Activated effector memory CD4-positive, alpha-beta T cell treated with anti-CD3 and anti-CD28 coated beads, Interleukin-2, amount 50 U/mL, for 16 hours (primary cell): ENCODE measurements at places on chromosomes 2 and 18.

DNA sequence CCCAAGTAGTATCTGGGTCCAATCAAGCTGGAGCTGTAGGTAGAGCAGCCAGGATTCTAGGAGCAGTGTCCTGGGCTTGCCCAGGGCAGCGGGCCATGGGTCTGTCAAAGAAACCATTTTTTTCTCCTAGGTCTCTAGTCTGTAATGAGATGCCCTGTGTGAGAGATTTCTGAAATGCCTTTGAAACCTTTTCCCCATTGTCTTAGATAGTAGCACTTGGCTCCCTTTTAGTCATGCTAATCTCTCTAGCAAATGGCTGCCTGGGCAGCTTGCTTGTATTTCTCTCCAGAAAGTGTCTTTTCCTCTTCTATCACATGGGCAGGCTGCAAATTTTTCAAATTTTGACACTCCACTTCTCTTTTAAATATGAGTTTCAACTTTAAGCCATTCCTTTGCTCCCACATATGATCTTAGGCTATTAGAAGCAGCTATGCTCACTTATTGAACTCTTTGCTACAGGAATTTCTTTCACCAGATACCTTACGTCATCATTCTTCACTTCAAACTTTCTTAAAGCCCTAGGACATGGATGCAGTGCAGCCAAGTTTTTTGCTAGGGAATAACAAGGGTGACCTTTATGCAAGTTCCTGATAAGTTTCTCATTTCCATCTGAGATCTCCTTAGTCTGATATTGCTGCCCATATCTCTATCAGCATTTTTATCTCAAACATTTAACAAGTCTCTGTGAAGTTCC, 890.2 kb upstream of the VRK2 start:
- DNase-seq: no peak

DNA sequence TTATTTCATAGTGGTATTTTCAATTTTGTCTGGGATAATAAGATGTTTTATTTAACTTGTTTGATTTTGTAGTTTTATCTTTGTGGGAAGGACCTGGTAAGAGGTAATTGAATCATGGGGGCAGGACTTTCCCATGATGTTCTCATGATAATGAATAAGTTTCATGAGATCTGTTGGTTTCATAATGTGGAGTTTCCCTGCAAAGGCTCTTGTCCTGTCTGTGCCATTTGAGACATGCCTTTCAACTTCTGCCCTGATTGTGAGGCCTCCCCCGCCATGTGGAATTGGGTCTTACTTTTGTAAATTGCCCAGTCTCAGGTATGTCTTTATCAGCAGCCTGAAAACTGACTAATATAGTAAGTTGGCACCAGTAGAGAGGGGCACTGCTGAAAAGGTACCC, 77.8 kb upstream of the ARHGAP15 start:
- no peak for DNase-seq

DNA sequence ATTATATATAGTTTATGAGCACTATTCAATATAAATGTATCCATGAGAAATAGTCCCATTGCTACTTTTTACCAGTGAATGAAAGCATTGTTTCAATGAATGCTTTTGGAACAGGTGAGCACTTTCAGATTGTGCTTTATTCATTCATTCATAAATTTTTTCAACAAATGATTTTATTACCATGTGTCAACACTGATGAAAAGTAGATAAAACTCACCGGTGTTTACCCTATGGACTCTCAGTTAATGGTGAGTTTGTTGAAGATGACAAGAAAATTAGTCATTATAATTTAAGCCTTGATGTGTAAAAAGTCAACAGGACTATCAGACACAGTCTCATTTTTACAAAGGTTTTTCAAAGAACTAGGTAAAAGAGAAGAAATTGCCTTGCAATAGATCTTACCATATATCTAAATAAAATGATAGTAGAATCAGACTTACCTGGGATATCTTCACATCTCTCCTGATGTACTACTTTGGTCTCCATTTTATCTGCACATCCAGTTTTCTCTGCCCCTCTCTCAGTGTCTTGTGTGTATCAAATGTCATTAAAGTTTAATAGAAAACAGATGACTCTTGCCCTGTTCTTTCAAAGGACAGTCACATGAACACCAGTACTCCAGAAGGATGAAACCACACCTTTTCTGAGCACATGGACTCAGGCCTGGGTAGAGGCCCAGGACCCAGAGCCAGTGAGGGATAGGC, 325.3 kb upstream of the RND3 start:
- DNase-seq: no peak

DNA sequence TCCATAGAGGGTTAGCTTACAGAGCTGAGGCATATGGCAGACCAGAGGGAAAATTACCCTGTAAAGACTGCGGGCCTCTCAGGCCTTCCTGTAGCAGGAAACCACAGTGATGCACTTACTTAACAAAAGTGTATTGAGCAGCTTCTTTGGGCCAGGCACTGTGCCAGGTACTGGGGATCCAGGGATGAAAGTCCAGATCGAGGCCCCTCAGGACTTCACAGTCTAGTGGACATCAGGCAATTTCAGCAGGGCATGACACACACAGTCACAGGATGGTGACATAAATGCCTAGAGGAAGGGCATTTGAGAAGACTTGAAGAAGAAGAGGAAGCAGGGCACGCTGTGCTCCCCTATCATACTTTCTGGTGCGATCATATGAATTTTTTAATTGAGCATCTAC, 71.7 kb downstream of the MARCO start:
- no peak for DNase-seq

DNA sequence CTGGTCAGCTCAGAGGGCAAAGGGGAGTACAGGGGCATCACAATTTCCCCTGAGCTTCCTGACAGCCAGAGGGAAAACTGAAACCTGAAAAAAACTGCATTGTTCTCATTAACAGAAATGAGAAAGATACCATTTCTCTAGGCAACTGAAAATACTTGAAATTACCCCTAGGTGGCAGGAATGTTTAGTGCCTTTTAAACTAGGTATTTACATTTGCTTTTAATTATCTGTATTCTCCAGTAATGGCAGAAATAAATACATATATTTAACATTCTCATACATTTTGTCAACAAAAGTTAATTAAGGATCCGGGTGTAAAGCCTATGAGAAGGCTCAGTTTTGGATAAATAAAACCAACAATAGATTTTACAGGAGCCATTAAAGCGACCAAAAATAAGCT, 34.5 kb downstream of the RPL31 start:
- DNase-seq: no peak

DNA sequence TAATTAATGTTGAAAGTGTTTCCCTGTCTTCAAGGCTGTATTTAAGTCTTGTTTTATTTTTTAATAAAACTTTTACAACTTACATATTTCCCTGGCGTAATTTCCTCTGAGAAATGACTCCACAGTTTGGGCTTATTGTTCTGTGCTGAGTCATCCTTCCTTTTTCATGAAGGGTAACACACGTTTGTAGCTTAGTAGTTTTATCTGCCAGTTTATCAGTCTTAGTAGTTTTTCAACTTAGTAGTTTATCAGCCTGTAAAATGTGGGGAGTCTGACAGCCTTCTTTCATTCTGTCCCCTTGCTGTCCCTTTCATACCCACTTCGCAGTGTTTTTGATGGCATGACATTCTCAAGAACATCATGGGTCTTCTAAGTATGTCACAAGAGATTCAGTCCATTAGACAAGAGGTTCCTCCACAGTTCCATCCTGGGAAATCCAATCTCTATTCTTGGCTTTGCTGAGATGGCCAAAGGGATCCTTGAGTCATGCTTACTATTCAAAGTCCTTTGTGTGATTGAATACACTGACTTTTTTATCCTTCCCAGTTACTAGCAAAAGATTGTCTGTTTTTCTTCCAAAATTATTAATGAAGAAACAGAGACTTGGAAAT, 60.0 kb upstream of the SGPP2 start:
- no peak for DNase-seq

- DNase-seq: no peak
Measured at GRCh38 chr2:219131327-219131726, 29.3 kb downstream of the NHEJ1 start.

GRCh38 chr2:230321031-230321430, 6.0 kb upstream of the SP140L start:
- DNase-seq: no peak

DNA sequence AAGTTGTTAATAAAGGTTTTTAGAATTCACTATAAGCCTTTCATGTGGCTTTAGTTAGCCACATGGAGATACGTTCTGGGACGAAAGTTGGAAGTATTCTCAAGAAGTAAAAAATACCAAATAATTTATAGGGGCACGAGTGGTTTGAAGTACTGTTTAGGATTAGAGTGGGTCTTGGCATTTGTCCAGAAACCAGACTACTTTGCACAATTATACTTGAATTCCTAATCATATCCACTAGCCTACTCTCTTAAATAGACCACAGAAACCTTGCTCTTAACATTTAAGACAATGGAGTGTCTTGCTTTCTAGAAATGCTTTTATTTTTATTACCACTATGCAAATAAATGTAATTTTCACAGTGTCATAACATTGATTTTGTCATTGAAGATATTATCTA, 44.6 kb downstream of the UBE2E3 start:
- DNase-seq: no peak

GRCh38 chr2:30139131-30139870, 7.5 kb upstream of the YPEL5 start:
- peak; percentile 71 for DNase-seq

GRCh38 chr2:8679827-8680731, 1.8 kb upstream of the ID2 start:
- peak; percentile 69 for DNase-seq

- no peak for DNase-seq
Measured at GRCh38 chr18:74183130-74183529, 34.8 kb downstream of the TIMM21 start.
